ENCODE measurements at places on chromosomes 16 and 17.

- H3K27ac ChIP-seq: peak overlapping the region; percentile 81
- H3K36me3 ChIP-seq: no peaks in the 10 kb centered on the region
- DNase-seq: no peak
Observed at GRCh38 chr16:69131167-69131838, 1.1 kb downstream of the CHTF8 start.

GRCh38 chr16:12225806-12226465 lies 249.4 kb downstream of the SNX29 start:
- H3K4me3 ChIP-seq: no peak overlapping the region
- no peaks in the 10 kb centered on the region for H3K27me3 ChIP-seq
- DNase-seq: no peak
- no peaks in the 10 kb centered on the region for H3K36me3 ChIP-seq
- no peak overlapping the region for H3K27ac ChIP-seq
- H3K4me1 ChIP-seq: no peaks in the 10 kb centered on the region

DNA sequence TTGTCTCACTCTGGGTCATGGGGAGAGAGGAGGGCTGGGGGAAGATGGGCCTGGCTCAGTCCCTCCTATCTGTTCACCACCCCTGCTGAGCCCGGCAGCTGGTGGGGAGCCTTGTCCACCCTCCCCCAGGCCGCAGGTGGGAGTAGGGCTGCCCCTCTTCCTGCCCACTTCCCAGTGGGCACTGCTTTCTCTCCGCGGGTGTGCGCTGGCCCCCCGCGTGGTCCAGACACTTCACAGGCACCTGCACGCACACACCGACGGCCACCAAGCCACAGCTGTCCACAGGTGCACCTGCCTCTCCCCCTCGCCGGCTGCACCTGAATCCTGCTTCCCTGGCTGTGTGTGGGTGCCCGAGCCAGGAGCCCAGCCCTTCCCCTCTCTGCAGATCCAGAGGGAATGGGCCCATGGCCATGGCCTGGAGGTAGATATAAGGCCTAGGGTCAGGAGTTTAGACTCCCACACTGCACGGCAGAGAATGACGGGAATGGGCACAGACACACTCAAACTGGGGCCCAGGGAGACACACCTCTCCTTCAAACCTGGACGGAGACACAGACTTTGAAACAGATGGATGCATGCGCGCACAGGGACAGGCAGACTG lies 2.0 kb downstream of the NHERF2 start:
- peak overlapping the region; percentile 62 for H3K4me3 ChIP-seq
- no peak for DNase-seq
- no peaks in the 10 kb centered on the region for H3K4me1 ChIP-seq
- H3K27me3 ChIP-seq: no peaks in the 10 kb centered on the region
- peak overlapping the region; percentile 98 for H3K27ac ChIP-seq

DNA sequence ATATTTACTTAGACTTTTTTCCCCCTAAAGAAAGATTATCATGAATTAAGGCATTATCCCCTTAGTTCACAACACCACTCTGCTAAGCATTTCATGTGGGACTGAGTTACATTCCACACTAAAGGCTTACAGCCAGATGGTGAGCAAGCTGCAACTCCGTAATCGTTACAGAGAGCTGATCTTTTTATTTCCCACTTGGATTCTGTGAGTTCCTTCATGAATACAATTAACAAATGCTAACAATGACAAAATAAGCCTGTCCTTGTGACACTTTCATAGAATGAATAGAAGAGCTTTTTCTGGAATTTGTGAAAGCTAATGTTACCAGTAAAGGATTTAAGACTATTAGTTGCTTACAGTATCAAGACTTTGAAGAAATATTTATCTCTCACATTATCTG lies 8.7 kb downstream of the OGFOD1 start:
- H3K27ac ChIP-seq: no peak overlapping the region
- no peaks in the 10 kb centered on the region for H3K27me3 ChIP-seq
- H3K4me1 ChIP-seq: no peaks in the 10 kb centered on the region
- no peak for DNase-seq

- no peak overlapping the region for H3K4me3 ChIP-seq
- DNase-seq: no peak
- no peaks in the 10 kb centered on the region for H3K36me3 ChIP-seq
- no peak overlapping the region for H3K27ac ChIP-seq
- no peaks in the 10 kb centered on the region for H3K27me3 ChIP-seq
Observed at GRCh38 chr17:33520426-33521330, 227.6 kb upstream of the ASIC2 start.

GRCh38 chr17:58273453-58274104 lies 7.2 kb downstream of the MPO start:
- H3K36me3 ChIP-seq: no peaks in the 10 kb centered on the region
- no peaks in the 10 kb centered on the region for H3K4me1 ChIP-seq
- DNase-seq: no peak
- H3K27ac ChIP-seq: no peak overlapping the region
- no peak overlapping the region for H3K4me3 ChIP-seq

- no peak overlapping the region for H3K4me3 ChIP-seq
- DNase-seq: no peak
- H3K4me1 ChIP-seq: no peaks in the 10 kb centered on the region
- no peaks in the 10 kb centered on the region for H3K36me3 ChIP-seq
- H3K27me3 ChIP-seq: peaks cover 41% of the 10 kb centered on the region
Observed at GRCh38 chr17:45227926-45228762, 6.5 kb downstream of the FMNL1 start.

DNA sequence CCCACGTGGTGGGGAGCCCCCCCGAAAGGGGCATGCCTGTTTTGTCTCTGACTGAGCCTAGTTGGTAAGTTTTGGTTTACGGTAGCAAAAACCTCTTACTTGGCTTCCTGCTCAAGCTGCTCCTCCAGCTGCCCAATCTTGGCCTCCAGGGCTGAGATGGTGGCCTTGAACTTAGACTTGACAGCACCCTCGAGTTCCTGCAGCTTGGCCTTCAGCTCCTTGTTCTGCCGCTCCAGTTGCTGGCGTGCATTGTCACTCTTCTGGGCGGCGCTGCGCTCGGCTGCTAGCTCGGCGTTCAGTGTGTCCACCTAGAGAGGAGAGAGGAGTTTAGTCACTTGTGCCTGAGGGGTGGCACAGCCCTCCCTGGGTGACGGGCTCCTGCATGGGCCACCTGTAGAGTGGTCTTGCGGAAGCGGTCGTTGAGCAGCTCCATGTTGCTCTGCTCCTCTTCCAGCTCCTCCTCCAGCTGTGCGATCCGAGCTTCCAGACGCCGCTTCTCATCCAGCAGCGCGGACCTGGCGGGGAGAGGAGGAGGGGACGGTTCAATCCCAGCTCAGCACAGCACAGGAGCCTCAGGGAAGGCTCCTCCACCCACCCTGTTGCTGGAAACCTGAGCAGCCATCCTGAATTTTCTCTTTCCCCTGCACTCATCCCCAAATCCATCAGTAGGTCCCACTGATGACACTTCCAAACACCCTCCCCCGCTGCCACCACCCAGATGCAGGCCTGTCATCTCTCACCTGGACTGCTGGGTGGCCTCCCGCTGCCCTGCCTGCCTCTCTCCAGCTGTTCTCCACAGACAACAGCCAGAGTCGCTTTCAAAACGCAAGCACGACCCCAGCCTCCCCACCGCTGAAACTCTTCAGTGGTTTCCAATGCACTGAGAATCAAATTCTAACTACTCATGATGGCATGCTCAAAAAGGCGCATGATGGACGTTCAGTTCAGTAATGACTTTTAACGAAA lies 44.6 kb downstream of the NDEL1 start:
- no peak overlapping the region for H3K4me3 ChIP-seq
- H3K27ac ChIP-seq: peak overlapping the region; percentile 41
- peaks cover 95% of the 10 kb centered on the region for H3K36me3 ChIP-seq
- no peaks in the 10 kb centered on the region for H3K27me3 ChIP-seq
- H3K4me1 ChIP-seq: peaks cover 22% of the 10 kb centered on the region

DNA sequence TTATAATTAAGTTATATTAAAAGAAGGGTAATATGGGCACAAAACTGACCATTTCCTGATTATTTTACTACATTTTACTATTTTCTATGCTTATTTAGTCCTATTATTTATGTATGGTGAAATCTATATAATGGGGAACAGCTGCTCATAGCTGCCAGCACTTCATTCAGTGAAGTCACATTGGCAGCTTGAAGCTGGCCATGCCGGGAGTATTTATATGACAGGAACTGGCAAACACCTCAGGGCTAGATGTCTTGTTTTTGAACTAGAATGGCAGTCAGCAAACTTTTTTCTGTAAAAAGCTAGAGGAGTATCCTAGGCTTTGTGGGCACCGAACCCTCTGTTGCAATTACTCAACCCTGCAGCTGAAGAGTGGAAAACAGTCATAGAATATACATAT lies 104.1 kb downstream of the CDH13 start:
- H3K27ac ChIP-seq: no peak overlapping the region
- no peaks in the 10 kb centered on the region for H3K27me3 ChIP-seq
- H3K4me3 ChIP-seq: no peak overlapping the region
- no peak for DNase-seq
- peaks cover 5% of the 10 kb centered on the region for H3K36me3 ChIP-seq

All from tibial artery (tissue), 4 donors.